ENCODE measurements at places on chromosomes 4 and X.

- no peak for DNase-seq
Measured at GRCh38 chr4:106422766-106423165, 54.2 kb upstream of the GIMD1 start.

GRCh38 chr4:54063229-54063628, 1.2 kb downstream of the CHIC2 start:
- DNase-seq = peak; percentile 30

GRCh38 chrX:56248492-56248891, 16.3 kb downstream of the KLF8 start:
- DNase-seq = no peak

DNA sequence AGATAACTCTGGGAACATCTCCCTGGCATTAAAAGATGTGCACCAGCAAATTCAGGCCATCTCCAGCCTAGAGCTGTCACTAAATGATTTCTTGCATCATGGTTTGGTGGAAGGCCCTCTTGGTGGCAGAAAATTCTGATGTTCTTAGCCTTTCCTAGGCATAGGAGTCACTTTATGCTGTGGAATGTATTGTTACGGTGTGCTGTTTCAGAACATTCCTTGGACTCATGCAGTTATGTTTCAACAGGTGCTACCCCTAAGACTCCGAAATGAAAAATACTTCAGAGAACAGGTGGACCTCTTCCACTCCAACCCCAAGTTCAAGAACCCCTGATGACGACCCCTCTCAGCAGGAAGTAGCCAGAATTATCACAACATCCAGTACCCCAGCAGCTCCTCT, 20.3 kb upstream of the PAPSS1 start:
- DNase-seq = no peak

- DNase-seq = no peak
Measured at GRCh38 chr4:98482847-98483806, 175.3 kb downstream of the TSPAN5 start.

- DNase-seq = no peak
Measured at GRCh38 chr4:114527637-114528036, 71.0 kb upstream of the UGT8 start.

GRCh38 chr4:86523333-86523732, 70.8 kb upstream of the PTPN13 start:
- DNase-seq = no peak

DNA sequence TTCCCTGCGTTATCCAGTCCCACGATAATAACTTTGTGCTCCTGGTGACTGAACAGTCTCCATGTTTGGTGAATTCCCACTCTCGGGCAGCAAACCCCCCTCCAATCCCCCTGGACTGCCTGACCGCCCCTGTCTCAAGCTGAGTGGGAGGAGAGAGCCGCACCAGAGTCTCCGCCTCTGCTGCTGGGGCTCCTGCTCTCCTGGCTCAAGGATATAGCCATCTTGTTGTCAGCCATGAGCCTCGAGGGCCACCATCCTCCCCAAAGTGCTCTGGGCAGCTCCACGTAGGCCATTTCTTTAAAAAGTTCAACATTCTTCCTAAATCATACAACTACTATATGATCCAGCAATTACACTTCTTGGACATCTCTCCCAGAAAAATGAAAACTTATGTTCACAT, 49.3 kb upstream of the PGRMC1 start:
- no peak for DNase-seq

- no peak for DNase-seq
Measured at GRCh38 chr4:48970471-48970921, 15.6 kb upstream of the CWH43 start.

GRCh38 chrX:100928660-100929613, at the start of gene XKRX:
XKRX (minus strand) TSS chrX:100928917; CDS start chrX:100928304, 613 bp downstream.
- DNase-seq = peak; percentile 51

DNA sequence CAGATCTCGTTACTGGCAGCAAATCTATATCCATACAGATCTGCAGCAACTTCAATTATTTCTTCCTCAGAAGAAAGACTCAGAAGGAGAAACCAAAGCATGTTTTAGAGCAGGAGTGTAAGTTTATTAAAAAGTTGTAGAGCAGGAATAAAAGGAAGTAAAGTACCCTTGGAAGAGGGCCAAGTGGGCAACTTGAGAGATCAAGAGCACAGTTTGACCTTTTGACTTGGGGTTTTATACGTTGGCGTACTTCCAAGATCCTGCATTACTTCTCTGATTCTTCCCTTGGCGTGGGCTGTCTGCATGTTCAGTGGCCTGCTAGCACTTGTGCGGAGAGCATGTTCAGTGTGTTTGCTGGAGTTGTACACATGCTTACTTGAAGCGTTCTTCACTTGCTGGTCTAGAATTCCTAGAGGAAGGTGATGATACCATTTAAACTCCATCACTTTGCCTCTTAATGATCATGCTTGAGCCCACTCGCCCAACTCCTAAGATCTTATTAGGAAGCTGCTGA, 1114.7 kb upstream of the PABPC4L start:
- no peak for DNase-seq

DNA sequence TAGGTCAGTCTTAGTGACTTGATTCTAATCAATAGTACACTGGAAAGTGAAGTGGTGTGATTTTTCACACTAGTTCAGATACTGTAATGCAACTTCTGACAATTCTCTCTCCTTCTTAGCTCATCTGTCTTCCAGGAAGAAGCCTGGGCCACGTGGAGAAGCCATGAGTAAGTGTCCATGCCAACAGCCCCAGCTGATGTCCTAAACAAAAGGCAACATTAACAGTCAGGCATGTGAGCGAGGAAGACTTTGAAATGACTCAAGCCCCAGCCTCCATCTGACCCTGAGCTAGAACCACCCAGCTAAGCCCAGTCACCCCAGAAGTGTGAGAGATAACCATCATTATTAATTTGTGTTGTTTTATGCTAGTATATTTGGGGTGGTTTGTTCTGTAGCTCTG, 115.7 kb upstream of the MAGEB16 start:
- DNase-seq = no peak

All from right kidney (tissue), 9 donors.